ENCODE measurements at places on chromosomes 2 and 18.

DNA sequence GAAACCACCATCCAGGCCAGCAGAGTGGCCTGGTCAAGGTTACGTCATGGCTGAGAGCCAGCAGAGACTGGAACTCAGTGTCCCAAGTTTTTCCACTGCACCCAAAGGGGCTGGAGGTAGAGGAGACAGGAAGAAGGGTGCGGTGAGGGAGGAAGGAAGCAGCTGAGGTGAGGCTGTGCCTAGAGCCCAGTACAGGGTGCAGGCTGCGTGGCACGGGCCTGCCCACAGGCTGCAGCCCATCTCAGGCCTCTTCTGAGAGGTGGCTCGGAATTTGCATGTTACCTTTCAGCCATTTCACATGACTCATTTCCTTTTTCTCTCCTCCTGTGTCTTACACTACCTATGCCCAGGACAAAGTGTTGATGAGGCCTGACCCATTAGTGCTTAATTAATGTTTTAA lies 13.7 kb upstream of the MGAT4A start:
- DNase-seq, result no peak

DNA sequence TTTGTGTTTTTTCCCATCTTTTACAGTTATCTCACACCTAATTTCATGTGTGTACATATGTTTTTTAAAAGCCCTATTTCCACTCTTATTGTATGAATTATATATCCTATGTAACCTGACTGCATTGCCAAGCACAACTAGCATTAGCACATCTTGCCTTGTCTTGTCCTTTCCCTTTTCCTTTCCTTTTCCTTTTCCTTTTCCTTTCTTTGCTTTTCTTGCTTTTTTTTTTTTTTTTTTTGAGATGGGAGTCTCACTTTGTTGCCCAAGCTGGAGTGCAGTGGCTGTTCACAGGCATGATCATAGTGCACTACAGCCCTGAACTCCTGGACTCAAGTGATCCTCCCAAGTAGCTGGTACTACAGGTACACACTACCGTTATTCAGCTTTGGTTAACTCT lies 172.7 kb upstream of the BOD1L2 start:
- no peak for DNase-seq

- no peak for DNase-seq
Measured at GRCh38 chr2:30665761-30666265, 141.4 kb downstream of the CAPN13 start.

DNA sequence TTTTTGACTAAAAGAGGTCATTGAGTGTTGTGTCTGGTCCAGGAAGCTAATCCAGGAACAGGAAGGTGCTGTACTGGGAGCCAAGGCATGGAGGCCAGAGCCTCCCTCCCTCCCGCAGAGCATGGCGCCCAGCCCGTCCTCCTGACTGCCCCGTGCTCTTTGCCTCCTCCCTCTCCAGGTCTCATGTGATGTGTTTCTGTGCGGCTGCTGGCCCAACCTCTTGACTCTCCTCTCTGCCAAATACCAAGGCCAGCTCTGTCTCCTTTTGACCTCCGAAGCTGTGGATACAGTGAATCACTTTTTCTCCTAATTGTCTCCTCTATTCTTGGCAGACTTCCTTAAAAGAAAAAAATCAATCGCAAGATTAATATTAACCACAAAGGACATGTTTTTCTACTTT lies 284.1 kb downstream of the PHLPP1 start:
- no peak for DNase-seq

DNA sequence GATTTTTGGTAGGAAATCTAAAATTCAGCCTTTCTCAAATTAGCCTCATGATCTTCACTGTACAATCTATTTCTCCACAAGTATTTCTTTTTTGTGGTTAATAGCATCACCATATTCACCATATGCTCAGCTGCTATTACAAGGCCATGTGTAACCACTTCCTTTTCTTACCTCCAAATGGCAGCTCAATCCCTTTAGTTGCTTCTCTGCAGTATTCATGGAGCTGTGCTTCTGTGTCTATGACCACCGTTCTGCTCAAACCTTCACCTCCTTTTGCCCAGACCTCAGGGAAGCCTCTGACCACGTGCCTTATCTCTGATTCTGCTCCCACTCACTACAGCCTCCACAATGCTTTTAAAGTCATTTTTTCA lies 126.7 kb upstream of the TMEM200C start:
- peak; percentile 26 for DNase-seq

DNA sequence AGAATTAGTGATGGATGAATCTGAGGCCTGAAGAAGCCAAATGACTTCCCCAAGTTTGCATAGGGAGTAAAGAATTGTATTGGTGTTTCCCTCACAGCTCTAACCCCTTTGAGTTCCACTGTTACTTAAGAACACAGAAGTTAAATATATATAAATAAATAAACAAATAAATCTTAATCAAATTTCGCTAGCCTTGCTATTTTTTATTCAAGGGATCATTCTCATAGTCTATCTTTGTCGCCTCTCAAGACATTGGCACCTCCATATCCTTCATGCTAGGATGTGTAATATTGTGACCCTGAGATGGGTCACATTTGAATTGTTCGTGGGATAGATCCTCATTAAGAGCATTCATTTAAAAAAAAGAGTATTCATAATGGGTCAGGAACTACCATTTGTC lies 121.3 kb upstream of the HNMT start:
- no peak for DNase-seq

- DNase-seq, result no peak
Measured at GRCh38 chr2:3914241-3914640, 210.9 kb downstream of the DCDC2C start.

GRCh38 chr2:191660575-191660974 lies 17.4 kb upstream of the NABP1 start:
- no peak for DNase-seq

DNA sequence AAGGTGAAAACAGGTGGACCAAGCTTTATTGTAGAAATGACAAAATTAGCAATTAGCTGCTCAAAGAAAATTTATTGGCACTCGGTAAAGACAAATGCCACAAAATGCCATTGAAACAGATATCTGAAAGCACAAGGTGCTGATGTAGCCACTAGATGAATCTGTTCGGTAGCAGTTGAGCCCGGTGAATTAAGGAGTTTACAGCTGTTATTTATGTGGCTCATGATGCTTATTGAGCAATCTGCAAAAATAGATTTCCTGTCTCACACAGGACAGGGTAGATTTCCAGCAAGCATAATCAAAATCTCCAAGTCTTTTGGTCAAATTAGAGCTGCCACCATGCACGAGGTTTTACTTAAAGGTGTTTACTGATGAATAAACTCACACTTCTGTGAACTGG lies 182.2 kb downstream of the PPP1R1C start:
- no peak for DNase-seq

- DNase-seq, result no peak
Measured at GRCh38 chr2:121184248-121184862, 100.6 kb downstream of the TFCP2L1 start.

DNA sequence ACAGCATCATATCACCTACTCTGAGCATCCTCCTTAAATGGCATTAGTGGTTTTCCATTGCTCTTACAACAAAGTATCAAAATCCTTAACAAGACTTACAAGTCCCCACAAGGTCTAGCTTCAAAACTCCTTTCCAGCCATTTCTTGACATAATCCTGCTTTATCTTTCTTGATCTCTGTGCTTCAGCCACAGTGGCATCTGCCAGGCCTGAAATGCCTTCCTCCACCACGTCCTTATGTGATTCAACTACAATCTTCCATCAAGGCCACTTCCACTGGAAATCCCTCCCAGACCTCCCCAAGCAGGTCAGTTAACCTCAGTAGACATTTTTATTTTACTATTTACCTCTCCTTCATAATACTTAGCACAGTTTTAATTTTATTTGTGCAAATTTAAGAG lies 83.8 kb upstream of the CCDC150 start:
- no peak for DNase-seq

GRCh38 chr2:152565884-152566727 lies 151.2 kb downstream of the PRPF40A start:
- DNase-seq, result no peak

GRCh38 chr2:41854227-41854626 lies 193.6 kb upstream of the PKDCC start:
- no peak for DNase-seq

DNA sequence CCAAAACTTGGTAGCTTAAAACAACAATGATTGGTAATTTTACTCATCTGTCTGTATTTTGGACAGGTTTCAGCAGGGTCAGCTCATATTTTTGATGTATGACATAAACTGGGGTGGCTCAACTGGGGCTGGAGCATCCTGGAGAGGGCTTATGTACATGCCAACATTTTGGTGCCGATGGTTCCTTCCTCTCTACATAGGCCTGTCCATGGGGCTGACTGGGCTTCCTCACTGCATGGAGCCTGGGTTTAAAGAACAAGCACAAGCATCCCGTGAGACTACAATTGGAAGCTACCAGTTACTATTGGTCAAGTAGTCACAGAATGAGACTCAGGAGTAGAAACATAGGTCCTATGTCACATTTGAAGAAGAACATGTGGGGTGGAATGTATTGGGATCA lies 95.0 kb downstream of the DDX1 start:
- DNase-seq, result no peak

DNA sequence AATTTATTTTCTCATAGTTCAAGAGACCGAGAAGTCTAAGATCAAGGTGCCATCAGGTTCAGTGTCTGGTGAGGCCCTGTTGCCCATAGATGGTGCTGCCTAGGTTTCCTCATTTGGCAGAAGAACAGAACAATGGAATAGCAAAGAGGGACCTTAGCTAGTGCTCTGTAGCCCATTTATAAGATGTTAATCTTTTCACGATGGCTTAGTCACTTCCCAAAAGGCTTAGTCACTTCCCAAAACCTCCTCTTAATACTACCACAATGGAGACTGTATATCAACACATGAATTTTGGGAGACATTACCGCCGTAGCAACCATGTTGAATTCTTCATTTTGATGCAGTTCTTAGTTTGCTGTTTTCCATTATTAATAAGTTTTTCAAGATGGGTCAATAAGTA lies 246.3 kb upstream of the NRP2 start:
- DNase-seq, result no peak

GRCh38 chr2:127105656-127106456 lies 1.1 kb downstream of the BIN1 start:
- no peak for DNase-seq

DNA sequence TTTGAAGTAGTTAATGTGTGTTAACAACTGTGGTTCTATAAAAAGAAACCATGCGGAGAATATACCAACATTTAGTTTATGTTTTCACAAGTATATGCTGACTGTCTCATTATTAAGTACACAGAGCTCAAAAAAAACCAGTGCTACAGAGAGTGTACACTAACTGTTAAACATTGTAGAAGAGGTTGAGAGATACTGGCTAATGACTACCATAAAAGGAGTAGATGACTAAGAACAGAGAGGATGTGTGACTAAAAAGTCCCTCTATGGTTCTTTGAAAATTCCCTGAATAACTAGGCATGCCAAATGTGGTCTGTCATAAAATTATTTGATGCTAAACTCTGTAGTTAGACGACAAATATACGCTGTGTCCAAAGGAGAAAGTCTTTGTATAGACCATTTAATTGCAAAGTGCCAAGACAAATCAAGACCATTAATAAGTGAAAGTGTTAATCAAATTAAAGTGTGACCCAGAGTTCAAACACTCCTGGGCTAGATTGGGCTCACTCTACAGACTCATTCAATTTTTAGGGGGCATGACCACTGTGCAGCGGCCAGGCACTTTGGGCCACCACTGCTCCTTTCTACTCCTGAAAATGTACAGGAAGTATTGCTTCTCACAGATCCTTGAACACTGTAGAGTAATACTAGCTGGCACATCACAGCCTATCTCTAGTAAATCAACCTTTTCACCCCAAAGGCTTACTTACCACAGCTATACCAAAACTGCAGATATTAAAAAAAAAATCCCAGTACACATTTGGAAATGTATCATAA lies 45.1 kb upstream of the SERTAD2 start:
- no peak for DNase-seq

- peak; percentile 60 for DNase-seq
Measured at GRCh38 chr18:3037423-3037915, 24.5 kb upstream of the LPIN2 start.

DNA sequence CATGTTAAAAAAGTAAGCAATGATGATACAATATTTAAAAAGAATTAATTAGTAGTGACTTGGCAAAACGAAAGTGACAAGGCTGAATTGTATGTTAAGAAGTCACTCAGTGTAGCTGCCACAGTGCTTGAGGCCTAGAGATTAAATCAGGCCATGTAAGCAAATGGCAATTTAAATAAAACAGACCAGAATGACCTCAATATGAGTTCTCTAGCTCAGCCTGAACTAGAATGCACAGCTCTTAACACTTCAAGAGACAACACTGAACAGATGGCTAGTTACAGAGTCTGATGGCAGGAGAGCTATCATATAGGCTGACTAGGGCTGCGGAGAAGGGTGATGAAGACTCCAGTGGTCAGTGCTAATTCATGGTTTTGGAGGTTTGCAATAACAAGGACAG lies 117.9 kb upstream of the ZBTB14 start:
- no peak for DNase-seq

GRCh38 chr2:199975273-199975895 lies 20.0 kb downstream of the MAIP1 start:
- DNase-seq, result no peak

DNA sequence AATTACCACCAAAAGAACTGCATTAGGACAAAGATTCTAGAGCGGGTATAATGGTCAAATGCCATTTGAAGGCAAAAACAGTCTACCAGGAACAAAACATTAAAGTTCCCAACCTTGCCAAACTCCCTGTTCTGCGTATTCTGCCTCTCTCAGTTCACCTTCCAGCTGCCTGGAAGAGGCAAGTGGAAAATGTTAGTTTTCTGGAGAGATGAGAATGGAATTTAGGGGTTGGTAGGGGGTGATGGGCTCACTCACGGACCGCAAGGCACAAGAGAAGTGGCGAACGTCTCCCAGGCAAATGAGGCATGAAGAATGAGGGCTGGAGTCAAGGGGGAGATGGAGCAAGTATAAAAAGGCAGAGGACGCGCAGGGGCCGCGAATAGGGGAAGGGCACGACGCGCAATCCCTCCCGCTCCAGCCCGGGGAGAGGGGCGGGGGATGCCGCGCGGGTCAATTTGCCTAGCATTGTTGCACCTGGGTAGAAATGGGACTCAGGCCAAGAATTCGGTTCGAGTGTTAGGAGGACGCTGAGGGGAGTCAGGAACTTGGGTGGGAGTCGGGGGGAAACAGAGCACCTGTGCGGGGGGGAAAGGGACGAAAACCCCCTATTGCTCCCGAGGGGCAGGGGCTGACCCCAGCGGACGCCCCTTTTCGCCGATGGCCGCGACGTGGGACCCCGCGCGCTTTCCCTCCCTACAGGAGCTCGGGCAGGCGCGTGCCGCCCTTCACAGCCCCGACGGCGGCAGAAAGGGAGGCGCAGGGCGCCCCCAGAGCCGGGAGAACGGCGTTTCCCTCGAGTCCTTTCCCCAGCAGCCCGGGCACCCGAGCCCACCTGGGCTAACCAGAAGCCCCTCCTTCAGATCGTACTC lies 573 bp downstream of the PAIP2B start:
- peak; percentile 32 for DNase-seq

GRCh38 chr18:34787931-34788532 lies 77.9 kb downstream of the DTNA start:
- peak; percentile 84 for DNase-seq

GRCh38 chr2:62309465-62310091 lies 113.7 kb downstream of the B3GNT2 start:
- DNase-seq, result peak; percentile 64

Data from hematopoietic multipotent progenitor cell treated with erythropoietin and hydrocortisone succinate and interleukin-3 and kit ligand, for 6 days (in vitro differentiated cells).